ENCODE measurements at places on chromosomes 7 and 10.
A peak's percentile ranks its signal among the peaks of the same experiment; 100 is the strongest.

DNA sequence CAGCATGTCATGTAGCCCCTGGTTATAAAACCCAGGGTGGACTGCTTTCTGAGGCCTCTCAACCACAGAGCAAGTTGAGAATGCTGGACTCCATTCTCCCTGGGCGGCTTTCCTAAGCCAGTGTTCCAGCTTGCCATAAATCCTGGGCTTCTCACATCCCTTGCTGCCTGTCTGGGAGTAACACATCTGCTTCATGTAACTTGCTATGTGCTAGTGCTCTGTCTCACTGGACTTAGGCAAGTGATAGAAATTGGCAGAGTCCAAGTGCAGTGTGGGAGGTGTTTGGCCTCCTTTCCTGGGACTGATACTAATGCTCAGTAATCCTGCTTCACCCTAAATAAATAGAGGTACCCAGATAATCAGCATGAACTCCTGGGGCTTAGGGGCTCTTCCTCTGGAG lies 277.1 kb upstream of the POM121L12 start:
- H3K4me3 ChIP-seq: no peak overlapping the region
- H3K27ac ChIP-seq: no peak overlapping the region
- no peaks in the 10 kb centered on the region for H3K36me3 ChIP-seq
- H3K27me3 ChIP-seq: no peaks in the 10 kb centered on the region
- DNase-seq: no peak
- no peaks in the 10 kb centered on the region for H3K4me1 ChIP-seq

DNA sequence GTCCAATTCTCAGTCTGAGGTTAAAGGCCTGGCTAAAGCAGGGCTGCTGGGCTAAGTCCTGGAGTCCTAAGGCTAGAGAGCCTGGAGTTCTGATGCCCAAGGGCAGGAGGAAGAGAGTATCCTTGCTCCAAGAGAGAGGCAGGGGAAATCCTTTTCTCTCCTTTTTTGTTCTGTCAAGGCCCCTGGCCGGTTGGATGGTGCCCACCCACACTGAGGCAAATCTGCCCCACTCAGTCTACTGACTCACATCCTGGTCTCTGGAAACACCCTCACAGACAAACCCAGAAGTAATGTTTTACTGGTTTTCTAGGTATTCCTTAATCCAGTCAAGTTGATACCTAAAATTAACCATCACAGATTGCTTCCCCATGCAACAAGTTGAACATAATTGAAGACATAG lies 23.0 kb downstream of the ZNF518A start:
- no peaks in the 10 kb centered on the region for H3K27me3 ChIP-seq
- no peak overlapping the region for H3K4me3 ChIP-seq
- peaks cover 8% of the 10 kb centered on the region for H3K4me1 ChIP-seq
- DNase-seq: no peak
- no peak overlapping the region for H3K27ac ChIP-seq

DNA sequence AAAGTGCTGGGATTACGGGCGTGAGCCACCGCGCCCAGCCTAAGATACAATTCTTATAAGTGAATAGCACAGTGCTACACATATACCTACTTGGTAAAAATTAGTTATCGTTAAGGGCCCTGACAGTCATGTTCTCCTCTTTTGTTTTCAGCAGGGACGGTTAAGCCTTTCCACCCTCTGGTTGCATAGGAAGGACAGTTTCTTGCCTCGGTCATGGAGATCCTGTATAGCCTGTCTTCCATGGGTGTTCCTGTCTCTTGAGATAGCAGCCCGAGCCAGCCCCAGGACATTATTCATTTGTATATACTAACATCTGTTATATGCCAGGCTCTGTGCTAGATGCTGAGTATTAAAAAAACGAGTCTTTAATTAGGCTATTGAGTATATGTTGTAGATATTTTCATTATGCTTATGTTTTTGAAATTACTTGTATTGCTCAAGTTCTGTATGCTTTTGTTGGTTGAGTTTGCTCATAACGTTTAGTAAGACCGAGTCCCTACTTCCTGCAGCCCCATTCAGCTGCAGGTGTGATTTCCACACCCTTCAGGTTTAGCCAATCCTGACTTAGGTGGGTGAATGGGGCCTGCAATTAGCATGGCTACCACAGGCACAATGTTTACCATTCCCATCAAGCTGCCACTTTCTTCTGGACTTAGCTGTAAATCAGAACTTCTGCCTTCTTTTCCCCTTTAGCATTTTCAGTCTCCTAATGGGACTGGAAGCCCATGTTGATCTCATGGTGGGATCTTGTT lies 24.8 kb downstream of the CCSER2 start:
- H3K4me3 ChIP-seq: no peak overlapping the region
- no peak for DNase-seq
- H3K4me1 ChIP-seq: peaks cover 8% of the 10 kb centered on the region
- no peaks in the 10 kb centered on the region for H3K27me3 ChIP-seq
- no peaks in the 10 kb centered on the region for H3K36me3 ChIP-seq

DNA sequence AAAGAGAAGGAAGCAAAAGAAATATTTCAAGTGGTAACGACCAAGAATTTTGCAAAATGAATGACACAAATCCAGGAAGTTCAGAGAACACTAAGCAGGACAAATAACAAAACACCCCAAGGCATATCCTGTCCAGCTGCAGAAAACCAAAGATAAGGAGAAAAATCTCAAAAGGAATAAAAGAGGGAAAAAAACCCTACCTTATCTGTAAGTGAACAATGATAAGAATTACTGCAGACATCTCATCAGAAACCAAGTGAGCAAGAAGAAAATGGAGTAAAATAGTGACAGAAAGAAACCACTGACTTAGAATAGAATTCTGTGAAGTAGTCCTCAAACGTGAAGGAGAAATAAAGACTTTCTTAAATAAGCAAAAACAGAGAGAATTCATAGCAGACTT lies 21.8 kb downstream of the CARD11 start:
- no peaks in the 10 kb centered on the region for H3K27me3 ChIP-seq
- no peak overlapping the region for H3K27ac ChIP-seq
- peaks cover under 1% of the 10 kb centered on the region for H3K4me1 ChIP-seq

DNA sequence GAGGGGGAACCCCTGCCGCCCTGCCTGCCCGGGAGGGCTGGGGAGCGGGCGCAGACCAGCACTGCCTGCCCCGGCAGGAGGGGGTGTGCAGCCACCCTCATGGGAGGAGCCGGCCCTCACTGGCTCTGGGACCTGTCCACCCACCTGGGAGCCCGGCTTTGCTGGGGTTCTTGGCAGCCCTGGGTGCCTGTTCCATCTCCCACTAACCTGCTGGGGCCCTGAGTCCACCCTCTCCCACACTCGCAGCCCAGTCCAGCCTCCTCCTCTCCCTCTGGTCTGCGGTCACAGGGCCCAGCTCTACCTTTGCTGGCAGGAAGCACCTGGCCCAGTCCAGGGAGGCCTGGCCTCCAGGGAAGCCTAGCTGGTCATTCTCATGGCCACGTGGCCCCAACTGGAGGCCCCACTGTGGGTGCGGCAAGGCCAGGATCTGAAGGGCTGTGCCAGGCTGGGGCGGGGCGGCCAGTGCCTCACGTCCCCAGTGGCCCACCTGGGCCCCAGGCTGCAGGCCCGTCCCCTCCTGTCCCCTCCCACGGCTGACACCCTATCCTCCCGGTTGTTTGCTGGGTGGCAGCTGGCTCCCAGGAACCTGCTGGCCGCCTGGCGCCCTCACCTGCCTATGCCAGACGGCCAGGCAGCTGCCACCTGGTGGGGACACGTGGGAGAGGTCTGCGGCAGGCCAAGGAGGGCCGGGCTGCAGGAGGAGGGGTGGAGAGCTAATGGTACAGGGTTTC lies at the start of gene TMEM184A:
TSS of gene TMEM184A (minus strand) at position 393 of the 731 bp plus-strand sequence. CDS start 721 bp downstream, outside the sequence.
- no peaks in the 10 kb centered on the region for H3K36me3 ChIP-seq
- H3K27me3 ChIP-seq: peaks cover 14% of the 10 kb centered on the region
- H3K4me1 ChIP-seq: peaks cover 12% of the 10 kb centered on the region
- peak within 1 kb of the TSS; percentile 63 for H3K4me3 ChIP-seq

DNA sequence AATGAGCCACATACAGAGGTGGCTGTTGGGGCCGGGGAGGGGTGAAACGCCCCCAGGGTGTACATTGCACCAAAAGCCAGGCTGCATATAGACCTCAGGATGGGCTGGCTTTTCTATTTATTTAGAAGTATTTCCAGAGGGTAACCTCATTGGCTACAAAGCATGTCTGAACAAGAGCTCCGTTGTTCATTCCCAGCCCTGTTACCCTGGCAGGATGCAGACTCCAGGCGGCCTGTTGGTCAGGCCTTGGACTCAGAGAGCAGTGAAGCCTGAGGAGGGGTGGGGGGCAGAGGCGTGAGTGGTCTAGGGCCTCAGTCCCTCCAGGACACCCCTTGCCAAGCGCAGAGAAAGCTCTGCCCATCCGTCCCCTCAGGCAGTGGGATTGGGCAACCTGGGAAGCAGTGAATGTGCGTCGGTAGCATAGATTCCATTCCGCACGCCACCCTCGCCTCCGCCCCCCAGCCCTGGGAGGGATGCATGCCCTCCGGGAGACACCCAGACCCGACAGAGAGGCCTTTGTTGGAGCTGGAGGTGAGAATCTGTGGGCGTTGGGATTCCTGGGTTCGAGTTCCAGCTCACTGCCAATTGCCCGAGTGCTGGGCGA lies 41.9 kb downstream of the TCF7L2 start:
- H3K27ac ChIP-seq: no peak overlapping the region
- no peaks in the 10 kb centered on the region for H3K4me1 ChIP-seq

DNA sequence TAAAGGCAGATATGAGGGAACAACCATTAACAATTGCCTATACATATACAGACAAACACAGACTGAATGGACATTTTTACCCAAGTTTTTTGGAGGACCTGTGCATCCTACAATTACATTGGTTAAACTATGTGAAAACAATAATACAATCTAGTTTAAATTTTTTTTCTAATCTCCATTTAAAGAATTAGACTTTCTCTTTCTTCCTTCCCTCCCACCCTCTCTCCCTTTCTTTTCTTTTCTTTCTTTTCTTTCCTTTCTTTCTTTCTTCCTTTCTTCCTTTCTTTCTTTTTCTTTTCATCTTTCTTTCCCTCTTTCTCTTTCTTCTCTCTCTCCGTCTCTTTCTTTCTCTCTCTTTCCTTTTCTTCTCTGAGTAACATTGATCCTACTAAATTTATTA lies 183.7 kb downstream of the HDAC9 start:
- peaks cover 2% of the 10 kb centered on the region for H3K4me1 ChIP-seq
- H3K36me3 ChIP-seq: no peaks in the 10 kb centered on the region
- no peak for DNase-seq
- no peaks in the 10 kb centered on the region for H3K27me3 ChIP-seq

Measured in glutamatergic neuron (in vitro differentiated cells).